LHCN-M2 (cell line): ENCODE measurements at places on chromosomes 7 and 10. TPM values are rescaled to one million over a fixed set of nuclear protein-coding genes. Genes with fewer than 3 reads are reported as not detected.

The TET1 gene
- total RNA-seq = 2.9 and 3.2 TPM in 2 replicates

The ACSM6 gene
- not detected in 2 replicates for total RNA-seq

The RPA3 gene
- 65.5 and 67.5 TPM in 2 replicates for total RNA-seq

The SPDYE18 gene
- total RNA-seq = 0.17 TPM in 1 of 2 replicates, not detected in the other

The NCAPG2 gene
- 73.7 and 83.5 TPM in 2 replicates for total RNA-seq

The SPOCK2 gene
- total RNA-seq = 0.06 and 0.29 TPM in 2 replicates

The ACHE gene
- 0.46 TPM in 1 of 2 replicates, not detected in the other for total RNA-seq

The FBXL13 gene
- 0.63 and 2.4 TPM in 2 replicates for total RNA-seq

The CXCL12 gene
- 0.13 and 0.29 TPM in 2 replicates for total RNA-seq
